ENCODE measurements at places on chromosomes 7 and 10.

- DNase-seq: no peak
These were observed 16.0 kb downstream of the KAT6B start for GRCh38 chr10:74842301-74842954.

GRCh38 chr10:118832241-118832651, 77.5 kb upstream of the CACUL1 start:
- no peak for DNase-seq

DNA sequence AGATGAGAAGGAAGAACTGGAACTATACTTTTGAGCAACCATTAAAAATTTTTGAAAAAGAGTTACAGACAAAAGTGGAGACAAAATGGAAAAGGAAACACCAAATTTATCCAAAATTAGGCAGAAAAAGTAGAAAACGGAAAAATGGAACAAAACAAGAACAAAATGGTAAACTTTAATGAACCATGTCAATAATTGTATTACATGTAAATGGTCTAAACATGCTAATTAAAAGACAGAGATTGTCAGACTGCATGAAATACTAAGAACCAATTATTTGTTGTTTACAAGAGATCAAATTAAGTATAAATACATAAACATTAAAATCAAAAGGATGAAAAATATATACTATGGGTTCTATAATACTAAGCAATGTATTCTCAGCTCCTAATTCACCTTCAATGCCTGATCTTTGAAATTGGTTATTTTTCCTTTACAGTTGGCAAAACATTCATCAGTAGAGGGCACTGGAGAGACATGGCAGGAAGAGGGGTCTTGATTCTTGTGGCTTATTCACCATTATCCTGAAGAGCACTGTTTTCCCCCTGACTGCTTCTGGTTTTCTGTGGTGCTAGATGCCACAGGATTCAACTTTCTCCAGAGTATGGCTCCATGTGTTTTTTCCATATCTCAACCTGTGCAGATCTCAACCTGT, 124.9 kb downstream of the ELFN1 start:
- DNase-seq: no peak

- DNase-seq: no peak
These were observed 319.7 kb downstream of the PTPRN2 start for GRCh38 chr7:158267742-158268435.

GRCh38 chr7:27936768-27937102, 196.8 kb downstream of the TAX1BP1 start:
- DNase-seq: no peak

- DNase-seq: no peak
These were observed 17.6 kb upstream of the PANK1 start for GRCh38 chr10:89662596-89662995.

DNA sequence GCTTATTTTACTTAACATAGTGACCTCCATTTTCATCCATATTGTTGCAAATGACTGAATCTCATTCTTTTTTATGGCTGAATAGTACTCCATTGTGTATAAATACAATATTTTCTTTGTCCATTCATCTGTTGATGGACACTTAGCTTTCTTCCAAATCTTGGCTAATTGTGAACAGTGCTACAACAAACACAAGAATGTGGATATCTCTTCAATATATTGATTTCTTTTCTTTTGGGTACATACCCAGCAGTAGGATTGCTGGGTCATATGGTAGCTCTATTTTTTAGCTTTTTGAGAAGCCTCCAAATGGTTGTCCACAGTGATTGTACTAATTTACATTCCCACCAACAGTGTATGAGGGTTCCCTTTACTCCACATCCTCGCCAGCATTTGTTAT, 58.0 kb downstream of the CREB5 start:
- DNase-seq: no peak
